ENCODE measurements at places on chromosomes 13 and 19.
A peak's percentile ranks its signal among the peaks of the same experiment; 100 is the strongest.

GRCh38 chr19:42066075-42066754 is 3.8 kb downstream of the GRIK5 start:
- DNase-seq = no peak

- no peak for DNase-seq
These were observed 154.8 kb downstream of the COG6 start for GRCh38 chr13:39810091-39810877.

DNA sequence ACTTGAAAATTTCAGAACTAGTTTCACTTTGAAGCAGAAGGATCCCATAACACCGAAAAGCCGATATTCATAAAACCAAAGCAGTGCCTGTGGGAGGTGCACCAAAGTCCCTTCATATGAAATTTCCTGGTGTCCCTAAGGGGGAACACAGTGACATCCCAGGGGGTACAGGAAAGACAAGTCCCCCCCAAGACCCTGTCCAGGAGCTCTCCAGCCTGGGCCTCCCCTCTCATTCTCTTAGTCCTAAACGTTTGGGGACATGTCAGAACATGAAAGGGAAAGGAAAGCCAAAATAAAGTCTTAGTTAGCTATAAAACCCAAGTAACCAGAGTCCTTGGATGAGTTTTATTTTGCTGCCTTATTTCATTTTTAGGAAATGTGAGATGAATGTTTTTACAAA is 56.6 kb downstream of the MRPL57 start:
- DNase-seq = no peak

GRCh38 chr19:18264137-18264854 is 10.0 kb downstream of the IQCN start:
- DNase-seq = no peak

DNA sequence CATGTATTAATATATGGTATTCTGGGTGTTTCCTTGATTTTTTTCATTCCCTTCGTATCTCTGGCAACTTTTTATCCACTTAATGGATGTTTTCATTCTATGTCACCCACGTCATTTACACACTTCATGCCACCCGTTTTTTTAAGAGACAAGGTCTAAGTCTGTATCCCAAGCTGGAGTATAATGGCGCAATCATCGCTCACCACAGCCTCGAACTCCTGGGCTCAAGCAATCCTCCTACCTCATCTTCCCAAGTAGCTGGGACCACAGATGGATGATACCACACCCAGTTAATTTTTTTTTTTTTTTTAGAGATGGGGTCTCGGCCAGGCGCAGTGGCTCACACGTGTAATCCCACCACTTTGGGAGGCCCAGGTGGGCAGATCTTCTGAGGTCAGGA is 3.4 kb upstream of the VASP start:
- no peak for DNase-seq

DNA sequence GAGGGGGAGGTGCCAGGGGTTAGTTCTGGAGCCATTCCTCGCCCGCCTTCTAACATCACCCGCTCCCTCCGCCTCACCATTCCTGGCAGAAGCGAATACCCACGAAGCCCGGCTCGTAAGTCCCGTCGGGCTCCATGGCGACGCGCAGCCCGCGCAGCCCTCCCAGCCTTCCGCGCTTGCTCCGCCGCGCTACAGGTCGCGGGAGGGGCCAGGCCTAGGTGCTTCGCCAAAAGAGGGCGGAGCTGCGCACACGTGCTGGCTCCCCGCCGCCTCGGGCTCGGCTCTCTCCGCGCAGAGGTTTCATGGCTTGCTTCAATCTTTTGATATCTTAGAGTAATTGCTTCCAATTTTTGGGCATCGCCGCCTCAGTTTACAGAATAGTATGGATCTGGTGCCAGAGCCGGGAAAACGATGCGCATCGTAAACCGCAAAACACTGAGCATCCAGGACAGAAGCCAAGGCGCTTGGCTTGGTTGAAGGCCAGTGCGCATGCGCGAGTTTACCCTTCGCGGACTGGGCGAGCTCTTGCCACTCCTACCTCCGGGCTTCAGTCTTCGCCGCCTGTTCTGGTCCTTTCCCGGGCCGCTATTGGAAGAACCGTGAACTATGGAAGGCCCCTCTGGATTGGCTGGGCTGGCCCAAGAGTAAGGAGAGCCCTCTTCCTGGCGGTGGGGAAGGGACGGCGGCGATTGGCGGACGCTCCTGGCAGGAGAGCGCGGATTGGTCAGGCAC is at the start of gene POLR2I:
TSS of gene POLR2I (minus strand) at position 155 of the 732 bp plus-strand sequence. CDS start at position 136, 19 bp downstream.
- peak; percentile 100 for DNase-seq

DNA sequence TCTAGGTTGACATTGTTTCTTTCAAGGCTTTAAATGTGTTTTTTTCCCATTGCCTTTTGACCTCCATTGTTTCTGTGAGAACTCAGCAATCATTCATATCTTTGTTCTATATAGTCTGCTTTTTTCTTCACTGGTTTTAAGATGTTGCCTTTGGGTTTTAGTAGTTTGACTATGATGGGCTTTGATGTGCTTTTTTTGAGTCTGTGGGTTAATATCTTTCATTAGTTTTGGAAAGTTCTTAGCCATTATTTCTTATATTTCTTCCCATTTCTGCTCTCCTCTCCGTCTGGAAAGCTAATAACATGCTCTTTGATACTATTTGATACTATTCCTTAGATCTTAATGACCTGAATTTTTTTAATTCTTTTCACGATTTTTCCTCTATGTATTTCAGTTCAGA is 32.7 kb downstream of the CCDC8 start:
- DNase-seq = no peak

Data from CD8-positive, alpha-beta memory T cell (primary cell).